ENCODE measurements at places on chromosomes 7 and 10. TPM values are rescaled to one million over a fixed set of nuclear protein-coding genes. Genes with fewer than 3 reads are reported as not detected.

DNA sequence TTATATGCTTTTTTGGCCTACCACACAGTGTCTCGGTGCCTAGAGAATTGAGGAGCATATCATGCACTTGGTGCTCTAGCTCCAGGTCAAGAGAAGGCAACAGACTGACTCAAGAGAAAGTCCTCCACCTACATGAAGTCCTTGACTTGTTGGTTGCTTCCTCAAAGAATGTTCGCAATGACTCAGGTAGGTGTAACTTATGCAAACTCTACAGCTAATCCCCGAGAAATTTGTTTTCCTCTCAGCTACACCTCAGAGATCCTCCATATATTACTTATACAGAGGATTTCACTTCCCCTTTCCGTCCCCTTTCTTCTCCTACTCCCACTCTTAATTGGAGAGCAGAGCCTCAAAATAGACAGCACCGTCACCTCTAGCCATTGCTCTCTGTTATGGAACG, 1013.1 kb downstream of the KCNMA1 start:
- no peak for DNase-seq

- DNase-seq = no peak
These were observed 32.4 kb downstream of the CXCL12 start for GRCh38 chr10:44352316-44353127.

DNA sequence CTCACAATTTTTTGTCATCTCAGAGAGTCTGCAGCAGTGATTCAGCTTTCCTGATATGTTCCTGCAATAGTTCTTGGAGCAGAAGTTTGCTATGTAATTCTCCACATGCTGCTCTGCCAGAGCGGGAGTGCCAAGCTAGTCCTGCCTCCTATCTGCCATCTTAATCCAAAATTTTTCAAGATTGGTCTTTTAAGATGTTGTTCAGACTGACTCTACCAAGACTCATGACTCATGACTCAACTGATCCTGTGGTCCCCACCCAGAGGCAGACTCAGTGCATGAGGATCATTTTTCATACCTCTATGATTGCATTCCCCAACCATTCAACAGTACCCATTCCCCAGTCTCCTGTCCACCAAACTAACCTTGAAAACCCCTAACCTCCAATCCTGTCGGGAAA, 470.8 kb downstream of the INHBA start:
- DNase-seq = no peak

GRCh38 chr10:21213381-21213780, 312.1 kb downstream of the SKIDA1 start:
- no peak for DNase-seq

DNA sequence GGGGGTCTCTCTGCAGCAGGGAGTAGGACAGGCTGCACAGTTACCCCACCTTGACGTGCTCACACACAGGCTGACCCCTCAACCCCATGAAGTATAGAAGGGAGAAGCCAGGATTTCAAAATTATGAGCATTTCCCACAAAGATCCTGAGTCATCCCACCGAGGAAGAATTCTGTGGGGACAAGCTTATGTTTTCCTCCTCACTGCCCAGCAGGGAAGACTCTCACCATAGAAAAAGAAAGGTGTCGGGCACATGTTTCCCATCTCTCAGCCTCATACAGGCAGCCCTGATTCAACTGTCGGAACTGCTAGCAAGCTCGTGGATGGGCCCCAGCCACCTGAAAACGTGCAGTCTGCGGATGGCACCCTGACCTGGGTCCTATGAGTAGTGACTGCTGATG, 499.7 kb upstream of the MKI67 start:
- peak; percentile 69 for DNase-seq

The ANKRD61 gene
- total RNA-seq = 0.42 TPM

DNA sequence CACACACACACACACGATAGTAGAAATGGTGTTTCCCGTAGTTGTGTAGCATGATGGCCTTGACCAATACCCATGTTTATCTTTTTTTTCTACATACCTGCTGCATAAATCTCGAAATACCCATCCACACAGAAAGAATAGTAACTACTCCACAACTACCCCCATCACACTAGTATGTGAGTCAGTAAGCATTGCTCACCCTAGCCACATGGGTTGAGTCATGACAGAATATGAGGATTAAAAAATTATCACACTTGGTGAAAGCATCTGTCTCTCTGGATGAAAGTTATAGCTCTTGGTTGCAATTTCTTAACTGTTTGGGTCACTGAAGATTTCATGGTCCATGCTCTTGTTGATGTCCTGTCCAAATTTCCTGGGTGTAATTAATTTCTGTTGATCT, 103.4 kb upstream of the MDFIC start:
- DNase-seq = peak; percentile 75

The SP8 gene
- 0.71 TPM for total RNA-seq

DNA sequence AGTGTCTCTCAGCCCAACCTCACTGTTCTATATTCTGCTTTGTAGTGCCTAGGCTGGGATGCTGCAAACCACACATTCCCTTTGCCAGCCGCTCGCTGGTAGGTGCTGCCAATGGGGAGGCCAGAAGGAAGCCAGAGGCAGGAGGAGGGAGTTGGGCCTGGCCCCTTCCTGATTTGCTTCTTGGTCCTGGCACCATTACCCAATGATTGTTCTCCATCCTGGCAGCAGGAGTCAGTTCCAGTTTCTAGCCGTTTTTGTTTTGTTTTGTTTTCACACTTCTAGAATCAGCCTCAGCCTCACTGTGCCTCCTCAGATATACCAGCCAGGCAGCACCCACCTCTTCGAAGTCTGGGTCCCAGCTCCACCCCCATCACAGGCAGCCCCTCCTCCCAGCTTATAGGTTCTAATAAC, 27.4 kb upstream of the LOXL4 start:
- DNase-seq = no peak

Data from MCF 10A (cell line).